ENCODE measurements at places on chromosomes 2 and 18.

DNA sequence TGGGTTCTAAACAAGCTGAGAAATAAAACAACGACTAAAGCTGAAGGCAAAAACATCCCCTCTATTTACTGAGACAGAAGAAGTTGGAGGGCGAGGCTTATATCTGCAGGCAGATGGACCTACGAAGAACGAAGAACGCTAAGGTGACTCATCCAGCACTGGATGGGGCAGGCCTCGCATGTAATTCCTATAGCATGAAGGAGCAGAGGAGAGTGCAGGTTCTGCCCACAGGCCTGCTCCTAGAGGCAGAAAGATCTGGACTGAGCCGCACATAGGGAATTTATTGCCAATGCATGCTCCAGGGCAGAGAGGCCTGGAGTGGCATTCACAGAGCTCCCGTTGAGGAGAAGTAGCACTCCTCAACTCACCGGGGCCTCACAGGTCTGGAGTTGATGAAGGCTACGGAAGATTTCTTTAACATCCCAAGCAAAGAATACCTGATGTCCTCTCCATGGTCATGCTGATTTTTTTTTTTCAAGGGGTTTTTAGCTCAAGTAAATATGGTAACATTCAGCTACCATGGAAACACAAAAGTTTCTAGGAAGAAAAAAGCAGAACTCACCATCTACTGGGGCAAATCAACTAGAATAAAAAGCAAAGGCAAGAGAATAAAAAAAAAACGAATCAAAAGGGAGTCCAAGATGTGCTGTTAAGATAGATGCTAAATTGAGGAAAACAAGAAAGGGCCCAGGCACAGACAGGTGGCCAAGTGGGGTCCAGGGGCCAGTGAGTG, 10.4 kb upstream of the METTL21A start:
- H3K4me1 ChIP-seq = no peaks in the 10 kb centered on the region
- no peak for DNase-seq
- no peak overlapping the region for H3K27ac ChIP-seq
- H3K4me3 ChIP-seq = no peak overlapping the region

DNA sequence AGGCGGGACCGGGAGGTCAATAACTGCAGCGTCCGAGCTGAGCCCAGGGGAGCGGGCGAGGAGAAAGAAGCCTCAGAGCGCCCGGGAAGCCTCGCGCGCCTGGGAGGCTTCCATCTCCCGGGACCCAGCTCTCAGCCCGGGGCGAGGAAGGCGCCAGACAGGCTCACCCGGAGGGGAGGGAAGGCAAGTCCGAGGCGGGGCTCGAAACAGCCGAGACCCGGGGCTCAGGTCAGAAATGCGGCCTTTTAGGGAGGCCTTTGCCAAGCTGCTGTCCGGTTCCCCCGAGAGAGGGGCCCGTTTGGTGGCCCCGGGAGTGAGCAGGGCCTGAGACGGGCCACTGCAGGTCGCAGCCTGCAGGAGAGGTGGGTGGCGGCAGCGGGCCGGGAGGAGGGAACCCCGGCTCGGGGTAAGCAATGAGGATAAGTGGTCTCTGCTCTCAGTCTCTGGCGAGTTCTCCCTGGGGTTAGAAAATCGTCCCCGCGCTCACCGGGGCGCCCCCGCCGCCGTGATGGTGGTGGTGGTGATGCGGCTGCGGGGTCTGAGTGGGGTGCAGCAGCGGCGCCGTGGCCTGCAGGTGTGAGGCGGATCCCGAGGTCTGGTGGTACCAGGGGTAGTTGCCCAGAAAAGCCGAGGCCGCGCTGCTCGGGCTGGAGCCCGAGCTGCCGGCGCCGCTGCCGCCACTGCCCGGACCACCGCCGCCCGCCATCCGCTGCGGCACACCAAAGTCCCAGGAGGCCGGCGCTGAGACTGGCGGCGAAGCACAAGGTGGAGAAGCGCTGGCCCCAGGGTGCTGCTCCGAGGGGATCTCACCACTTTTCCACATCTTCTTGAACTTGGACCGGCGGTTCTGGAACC, 2.4 kb downstream of the DLX2 start:
- no peak for DNase-seq
- H3K4me3 ChIP-seq = no peak overlapping the region
- H3K36me3 ChIP-seq = no peaks in the 10 kb centered on the region
- peaks cover 76% of the 10 kb centered on the region for H3K4me1 ChIP-seq
- H3K27me3 ChIP-seq = peaks cover 97% of the 10 kb centered on the region

DNA sequence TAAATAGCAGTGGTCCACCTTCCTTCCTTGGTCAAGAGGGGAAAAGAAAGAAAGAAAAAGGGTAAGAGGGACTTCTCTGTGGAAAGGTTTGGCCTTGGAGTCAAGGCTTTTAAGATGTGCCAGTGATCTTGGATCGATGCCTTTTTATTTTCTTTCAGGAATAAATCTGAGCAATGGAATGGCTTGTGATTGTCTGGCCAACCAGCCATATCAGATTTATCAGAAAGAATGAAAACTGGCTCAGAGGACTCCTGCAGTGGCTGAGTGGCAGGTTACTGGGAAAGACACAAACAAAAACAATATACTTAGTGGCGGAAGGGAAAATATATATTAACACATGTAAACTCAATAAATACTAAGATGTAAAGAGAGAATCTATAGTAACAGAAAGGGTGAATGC, 4.3 kb downstream of the ERBB4 start:
- no peaks in the 10 kb centered on the region for H3K36me3 ChIP-seq
- H3K4me1 ChIP-seq = no peaks in the 10 kb centered on the region
- H3K27me3 ChIP-seq = peaks cover 10% of the 10 kb centered on the region
- no peak overlapping the region for H3K27ac ChIP-seq
- no peak for DNase-seq
- H3K4me3 ChIP-seq = no peak overlapping the region

DNA sequence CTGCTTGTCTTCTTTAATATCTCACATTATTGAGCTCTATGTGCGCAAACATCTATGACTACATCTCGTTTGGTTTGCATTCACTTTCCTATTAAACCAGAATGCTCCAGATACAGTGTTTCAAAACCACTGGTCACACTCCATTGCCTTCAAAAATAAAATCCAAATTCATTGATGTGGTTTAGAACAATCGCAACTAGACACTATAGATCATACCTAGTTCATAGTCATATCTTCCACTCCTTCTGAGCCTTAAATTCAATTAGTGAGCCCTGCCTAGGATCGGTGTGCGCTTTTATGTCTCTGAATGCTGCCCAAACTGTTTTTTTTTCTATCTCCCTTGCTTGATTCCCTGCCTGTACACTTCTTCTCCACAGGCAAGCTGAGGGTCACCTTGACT, 238.5 kb upstream of the RGPD4 start:
- no peak overlapping the region for H3K4me3 ChIP-seq
- DNase-seq = no peak
- no peaks in the 10 kb centered on the region for H3K36me3 ChIP-seq

- H3K4me1 ChIP-seq = no peaks in the 10 kb centered on the region
- no peak overlapping the region for H3K4me3 ChIP-seq
- no peaks in the 10 kb centered on the region for H3K36me3 ChIP-seq
- H3K27me3 ChIP-seq = no peaks in the 10 kb centered on the region
- no peak for DNase-seq
Observed at GRCh38 chr2:225097035-225097434, 54.8 kb upstream of the DOCK10 start.

- no peak overlapping the region for H3K27ac ChIP-seq
- H3K36me3 ChIP-seq = no peaks in the 10 kb centered on the region
- no peak for DNase-seq
- H3K4me3 ChIP-seq = no peak overlapping the region
Observed at GRCh38 chr18:55382277-55382805, 205.7 kb downstream of the TCF4 start.

DNA sequence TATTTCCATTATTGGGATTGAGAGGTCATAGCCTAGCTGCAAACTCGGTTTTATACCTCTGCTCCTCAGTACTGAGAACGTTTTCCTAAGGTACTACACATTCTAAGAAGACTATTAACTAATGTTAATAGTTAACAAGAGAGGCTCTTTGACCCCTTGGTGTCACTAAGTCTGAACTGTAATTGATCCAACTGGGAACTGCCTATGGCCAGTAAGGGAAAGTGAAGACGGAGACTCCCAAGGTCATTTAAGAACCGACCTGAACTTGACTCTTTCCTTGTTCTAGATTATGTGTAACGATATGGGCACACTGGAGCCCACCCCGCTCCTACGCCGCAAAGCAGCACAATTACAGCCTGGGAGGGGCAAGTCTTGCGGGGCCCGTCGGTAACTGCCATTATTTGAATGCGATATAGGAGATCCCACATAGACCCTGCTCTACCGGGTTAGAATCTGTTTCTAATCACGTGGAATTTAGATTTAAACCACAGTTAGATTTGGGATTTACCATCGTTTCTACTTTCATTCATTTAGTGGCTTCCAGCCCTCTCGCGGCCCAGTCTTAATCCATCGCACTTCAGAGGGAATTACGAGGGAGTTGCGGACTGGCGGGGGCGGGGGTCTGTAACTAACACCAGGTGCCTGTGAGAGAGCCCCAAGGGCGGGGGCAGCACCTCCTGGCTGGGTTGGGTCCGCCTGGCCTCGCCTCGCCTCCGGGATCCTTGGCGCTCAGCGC, 84.1 kb upstream of the EPB41L3 start:
- peaks cover 12% of the 10 kb centered on the region for H3K27me3 ChIP-seq
- H3K36me3 ChIP-seq = no peaks in the 10 kb centered on the region
- no peak overlapping the region for H3K4me3 ChIP-seq
- H3K27ac ChIP-seq = no peak overlapping the region

DNA sequence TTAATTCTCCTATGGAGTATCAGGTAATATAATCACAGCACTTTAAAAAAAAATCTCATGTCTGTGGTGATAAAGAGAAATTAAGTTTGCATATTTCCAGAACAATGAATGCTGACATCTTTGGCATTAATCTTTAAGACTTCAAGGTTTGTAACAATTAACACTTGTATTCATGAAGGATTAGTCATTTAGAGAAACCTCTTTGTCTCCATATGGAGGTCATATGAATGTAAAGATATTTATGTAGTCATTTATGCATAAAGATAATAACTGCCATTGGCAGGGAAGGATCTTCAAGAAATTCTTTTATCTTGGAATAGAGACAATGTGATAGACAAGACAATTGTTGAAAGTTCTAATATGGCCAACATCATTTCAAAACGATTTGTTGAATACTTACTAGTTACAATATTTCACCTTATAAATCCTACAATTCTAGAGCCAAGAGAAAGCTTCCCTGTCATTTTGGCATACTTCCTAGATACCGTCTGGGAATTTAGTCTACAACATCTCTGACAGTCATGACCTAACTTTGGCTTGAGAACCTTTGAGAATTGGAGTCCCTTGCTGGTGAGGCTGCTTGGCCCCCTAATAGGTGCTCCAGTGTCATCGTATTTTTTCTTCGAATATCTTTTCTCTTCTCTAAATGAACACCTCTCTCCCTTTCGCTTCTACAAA, 33.6 kb downstream of the RASGRP3 start:
- no peak overlapping the region for H3K27ac ChIP-seq
- no peaks in the 10 kb centered on the region for H3K27me3 ChIP-seq
- no peaks in the 10 kb centered on the region for H3K4me1 ChIP-seq
- no peaks in the 10 kb centered on the region for H3K36me3 ChIP-seq

DNA sequence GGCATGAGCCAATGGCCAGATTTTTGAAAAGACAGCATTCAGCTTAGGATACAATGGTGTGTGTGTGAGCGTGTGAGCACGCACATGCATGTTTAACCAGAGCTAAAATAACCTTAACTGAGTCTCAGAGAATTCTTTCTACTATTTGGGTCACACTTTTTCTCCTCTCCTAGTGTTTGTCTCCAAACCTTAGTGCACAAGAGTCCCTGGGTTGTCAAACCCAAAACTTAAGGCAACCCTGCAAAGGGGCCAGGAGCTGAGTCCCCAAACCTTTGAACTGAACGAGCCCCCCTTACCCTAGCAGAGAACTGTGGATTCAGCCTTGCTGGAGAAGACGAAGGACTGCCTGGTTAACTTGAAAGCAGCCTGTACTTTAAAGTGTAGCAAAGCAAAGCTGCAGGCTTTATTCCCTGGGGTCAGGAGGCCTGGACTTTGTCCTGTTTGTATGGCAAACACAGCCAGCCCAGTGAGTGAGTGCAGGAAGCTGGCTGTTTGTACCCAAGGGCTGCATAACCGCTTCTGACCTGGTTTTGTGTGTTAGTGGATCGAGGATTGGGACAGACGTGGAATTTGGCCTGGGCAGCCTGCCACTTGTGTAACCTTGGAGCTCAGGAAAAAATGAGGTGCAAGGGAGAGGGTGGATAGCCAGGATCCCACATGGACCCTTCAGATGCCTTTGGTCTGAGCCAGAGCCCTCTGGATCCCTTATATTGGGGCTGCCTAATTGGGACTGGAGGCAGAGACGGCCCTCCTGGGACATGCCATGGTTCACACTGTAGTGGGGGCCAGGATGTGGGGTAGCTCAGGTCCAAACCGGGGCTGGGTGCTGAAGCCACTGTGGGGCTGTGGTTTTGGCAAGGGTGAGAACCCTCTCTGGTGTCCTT, 6.4 kb upstream of the PSMD1 start:
- no peak overlapping the region for H3K27ac ChIP-seq
- no peak overlapping the region for H3K4me3 ChIP-seq
- peaks cover 4% of the 10 kb centered on the region for H3K4me1 ChIP-seq
- no peak for DNase-seq
- H3K27me3 ChIP-seq = peaks cover 2% of the 10 kb centered on the region
- H3K36me3 ChIP-seq = no peaks in the 10 kb centered on the region

DNA sequence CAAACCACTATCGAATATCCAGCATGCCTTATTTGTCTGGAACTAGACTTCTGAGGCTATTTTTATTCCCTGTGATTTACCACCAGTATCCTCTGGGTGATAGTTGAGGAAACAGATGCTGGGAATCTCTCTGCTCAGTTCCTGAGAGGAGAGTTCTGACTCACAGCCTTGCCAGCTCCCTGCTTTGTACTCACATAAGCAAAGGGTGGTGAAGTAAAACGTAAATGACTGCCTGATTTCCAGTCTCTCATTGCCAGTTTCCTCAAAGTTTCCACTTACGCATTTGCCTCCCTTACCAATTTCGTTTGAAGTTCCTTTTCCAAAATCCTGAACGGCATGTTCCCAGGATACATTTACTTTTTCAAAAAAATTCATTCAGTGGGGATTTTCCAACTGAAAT, 69.2 kb upstream of the HNRNPA3 start:
- no peak for DNase-seq
- no peaks in the 10 kb centered on the region for H3K4me1 ChIP-seq
- peaks cover 5% of the 10 kb centered on the region for H3K27me3 ChIP-seq
- no peaks in the 10 kb centered on the region for H3K36me3 ChIP-seq
- no peak overlapping the region for H3K4me3 ChIP-seq

- H3K27ac ChIP-seq = no peak overlapping the region
- H3K27me3 ChIP-seq = no peaks in the 10 kb centered on the region
- DNase-seq = no peak
- H3K36me3 ChIP-seq = no peaks in the 10 kb centered on the region
- H3K4me1 ChIP-seq = no peaks in the 10 kb centered on the region
Observed at GRCh38 chr2:29747786-29748470, 173.5 kb downstream of the ALK start.

DNA sequence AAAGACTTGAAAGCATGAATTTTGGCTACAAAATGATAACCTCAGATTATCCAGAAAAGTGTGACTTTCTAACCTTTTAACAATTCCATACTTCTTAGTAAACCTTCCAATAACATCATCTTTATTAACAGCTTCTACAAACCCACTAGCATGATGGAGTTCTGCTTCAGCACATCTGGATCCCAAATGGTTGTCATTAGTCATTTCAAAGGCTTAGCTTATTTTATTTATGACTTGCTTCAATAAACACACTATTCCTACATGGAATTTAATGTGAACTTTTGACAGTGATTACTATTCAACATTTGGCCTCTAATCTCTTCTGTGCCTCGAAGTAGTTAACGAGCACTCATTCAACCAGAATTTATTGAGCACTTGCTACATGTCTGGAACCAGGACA, 808.3 kb downstream of the TSN start:
- H3K36me3 ChIP-seq = no peaks in the 10 kb centered on the region
- H3K27ac ChIP-seq = no peak overlapping the region
- DNase-seq = no peak
- no peaks in the 10 kb centered on the region for H3K27me3 ChIP-seq
- H3K4me1 ChIP-seq = no peaks in the 10 kb centered on the region

All from effector memory CD4-positive, alpha-beta T cell (primary cell).